ENCODE measurements at places on chromosomes 1 and 21.
A peak's percentile ranks its signal among the peaks of the same experiment; 100 is the strongest.

DNA sequence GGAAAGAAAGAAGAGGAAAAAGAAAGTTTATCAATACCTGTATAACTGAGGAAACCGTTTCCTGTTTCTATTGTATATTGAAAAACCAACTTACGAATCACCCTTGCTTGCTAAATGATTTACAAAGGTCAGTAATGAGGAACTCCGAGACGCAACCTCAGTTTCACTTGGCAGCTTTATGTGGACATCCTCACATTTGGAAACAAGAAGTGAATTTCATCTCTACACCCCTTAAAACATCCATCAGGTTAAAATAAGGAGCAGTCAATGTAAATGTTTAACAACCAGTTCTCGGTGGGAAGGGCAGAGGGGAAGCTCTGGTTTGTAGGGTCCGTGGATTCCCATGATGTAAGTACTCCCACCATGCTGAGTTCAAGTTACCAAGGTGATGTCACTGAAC, 481.7 kb upstream of the RUNX1 start:
- DNase-seq = no peak

DNA sequence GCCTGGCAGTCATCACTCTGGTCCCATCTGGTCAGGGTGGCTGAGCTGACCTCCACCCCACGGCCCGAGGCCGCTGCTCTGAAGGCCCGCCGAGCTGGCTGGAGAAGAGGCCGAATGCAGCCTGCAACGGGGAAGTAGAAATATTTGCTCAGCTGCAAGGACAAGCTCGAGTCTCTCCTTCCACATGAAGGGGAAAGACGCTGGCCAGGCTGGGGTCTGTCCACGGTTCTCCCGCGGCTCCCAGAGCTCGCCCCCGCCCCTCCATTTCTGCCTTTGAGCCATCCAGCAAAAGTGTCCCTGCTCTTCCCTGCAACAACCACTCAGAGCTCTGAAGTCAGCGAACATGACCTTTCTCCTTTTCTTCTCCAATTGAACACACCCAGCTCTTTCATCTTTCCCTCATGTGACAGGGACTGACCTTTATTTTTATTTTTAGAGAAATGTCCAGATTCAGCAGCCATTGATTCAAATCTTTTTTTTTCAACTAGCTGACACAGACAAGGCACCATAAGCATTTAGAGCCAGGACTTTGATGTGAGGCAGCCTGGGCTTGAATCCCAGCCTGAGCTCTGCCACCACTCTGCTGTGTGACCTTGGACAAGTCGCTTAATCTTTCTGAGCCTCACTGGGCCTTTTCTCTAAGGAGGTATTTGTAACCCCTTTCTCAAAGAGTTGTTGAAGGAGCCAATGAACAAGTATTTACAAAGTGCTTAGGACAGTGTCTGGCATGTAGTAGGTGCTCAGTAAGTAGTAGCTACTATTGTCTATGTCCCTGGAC, 149.3 kb upstream of the WNT4 start:
- no peak for DNase-seq

- no peak for DNase-seq
Measured at GRCh38 chr1:154178013-154178412, 13.9 kb downstream of the TPM3 start.

DNA sequence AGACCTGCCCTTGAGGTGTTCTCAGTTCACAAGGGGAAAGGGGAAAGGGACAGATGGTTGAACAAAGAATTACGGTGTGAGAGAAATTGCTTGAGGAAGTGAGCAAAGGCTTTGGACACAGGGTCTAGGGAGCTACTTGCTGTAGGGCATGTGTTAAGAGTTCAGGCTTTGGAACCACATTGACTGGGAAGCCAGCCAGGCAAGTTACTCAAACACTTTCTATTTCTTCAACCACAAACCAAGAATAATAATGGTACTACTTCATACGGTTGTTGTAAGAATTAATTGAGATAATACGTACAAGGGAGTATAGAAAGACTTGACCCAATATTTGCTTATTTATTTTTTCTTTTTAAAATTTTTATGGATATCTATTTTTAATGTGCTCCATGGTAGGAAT, 26.6 kb downstream of the AK4 start:
- DNase-seq = peak; percentile 52

DNA sequence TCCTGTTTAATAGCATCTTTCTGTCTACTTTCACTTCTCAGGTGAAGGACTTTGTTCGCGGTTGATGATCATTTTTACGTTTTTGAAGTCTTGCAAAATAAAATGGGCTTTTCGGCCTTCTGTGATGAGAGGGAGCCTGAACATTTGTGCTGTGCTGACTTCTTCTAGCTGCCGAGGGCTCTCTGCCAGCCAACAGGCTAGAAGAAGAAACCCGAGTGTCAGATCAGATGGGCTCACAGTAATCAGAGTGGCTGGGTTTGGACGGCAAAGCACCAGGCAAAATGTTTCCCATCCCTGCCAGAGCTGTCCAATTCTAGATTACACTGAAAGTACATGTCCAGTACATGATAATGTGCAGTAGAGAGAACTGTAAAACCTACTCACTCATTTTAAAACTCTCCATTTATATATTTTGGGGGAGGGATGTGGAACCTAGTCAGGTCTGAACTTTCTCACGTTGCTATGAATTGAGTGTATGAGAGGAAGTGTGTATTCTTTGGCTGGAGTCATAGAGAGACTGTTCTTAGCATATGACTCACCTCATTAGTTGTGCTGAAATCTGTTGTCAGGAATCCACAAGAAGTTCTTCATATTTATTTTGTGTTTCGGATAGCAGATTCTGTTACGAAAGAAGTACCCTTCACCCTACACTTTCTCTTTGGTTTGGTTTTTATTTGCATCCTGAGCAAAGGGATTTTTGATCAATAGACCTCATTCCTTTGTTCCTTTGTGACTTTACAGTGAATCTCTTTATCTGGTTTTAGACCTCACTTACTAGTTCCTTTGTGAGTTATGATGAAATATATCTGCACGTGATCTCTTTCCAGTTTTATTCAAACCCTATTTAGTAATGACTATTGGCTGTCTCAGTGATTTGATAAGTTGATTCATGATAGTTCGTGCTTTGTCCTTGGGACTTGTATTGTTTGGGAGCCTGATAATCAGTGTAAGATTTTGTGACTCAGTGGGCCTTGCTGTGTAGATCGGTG, 4.8 kb downstream of the ATP1A1 start:
- DNase-seq = peak; percentile 42

DNA sequence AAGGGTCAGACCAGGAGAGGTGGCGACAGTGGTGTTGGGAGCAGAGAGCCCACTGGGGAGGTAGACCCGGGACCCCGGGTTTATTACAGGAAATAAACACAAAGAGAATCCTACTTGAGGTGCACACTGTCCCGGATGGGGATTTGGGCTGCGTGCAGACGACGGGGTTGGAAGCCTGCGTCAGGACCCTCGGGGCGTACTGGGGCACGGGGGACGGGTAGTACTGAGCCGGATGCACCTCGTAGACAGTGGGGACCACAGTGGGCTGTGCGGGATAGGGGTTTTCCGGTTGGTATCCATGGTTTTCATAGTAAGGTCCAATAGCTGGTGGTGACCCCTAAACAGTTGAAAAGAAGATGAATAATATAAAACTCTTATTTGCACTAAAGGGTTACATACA, 13.7 kb downstream of the TMPRSS2 start:
- DNase-seq = no peak

DNA sequence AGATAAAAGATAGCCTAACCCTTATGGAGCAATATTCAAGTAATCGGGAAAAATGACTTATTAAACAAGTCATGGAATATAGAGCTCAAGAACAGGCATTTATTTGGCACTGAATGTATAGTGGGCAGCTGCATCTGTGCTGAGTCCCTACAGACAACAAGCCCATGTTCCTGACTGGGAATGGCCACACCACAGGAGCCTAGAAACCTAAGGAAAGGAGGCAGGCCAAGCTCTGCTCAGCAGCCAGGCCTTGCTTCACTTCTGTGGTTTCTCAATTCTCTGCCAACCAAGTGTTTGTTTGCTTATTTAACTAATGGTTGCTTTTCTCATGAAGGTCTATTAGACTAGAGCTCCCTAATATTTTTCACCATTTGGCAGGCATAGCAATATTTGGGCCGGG, 21.5 kb downstream of the AK2 start:
- DNase-seq = no peak

DNA sequence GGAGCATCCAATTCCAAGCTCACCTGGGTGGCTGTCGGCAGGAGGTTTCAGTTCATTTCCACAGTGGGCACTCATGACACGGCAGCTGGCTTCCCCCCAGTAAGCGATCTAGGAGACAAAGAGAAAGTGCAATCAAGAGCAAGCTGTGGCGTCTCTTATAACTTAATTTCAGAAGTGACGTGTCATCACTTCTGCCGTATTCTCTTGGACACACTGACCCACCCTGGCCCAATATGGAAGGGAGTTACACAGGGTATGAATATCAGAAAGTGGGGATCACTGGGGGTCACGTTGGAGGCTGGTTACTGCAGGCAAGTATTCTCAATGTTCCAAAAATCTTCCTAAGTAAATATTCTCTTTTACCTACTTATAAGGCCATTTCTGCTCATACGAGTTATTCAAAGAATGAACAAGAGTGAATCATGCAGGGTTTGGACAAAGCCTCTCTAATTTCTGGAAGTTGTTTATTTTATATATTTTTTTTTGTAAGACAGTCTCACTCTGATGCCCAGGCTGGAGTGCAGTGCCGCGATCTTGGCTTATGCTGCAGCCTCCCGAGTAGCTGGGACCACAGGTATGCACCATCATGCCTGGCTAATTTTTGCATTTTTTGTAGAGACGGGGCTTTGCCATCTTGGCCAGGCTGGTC, 46.5 kb upstream of the GREM2 start:
- no peak for DNase-seq

- no peak for DNase-seq
Measured at GRCh38 chr1:210344706-210345105, 16.0 kb downstream of the HHAT start.

- no peak for DNase-seq
Measured at GRCh38 chr21:38242061-38242460, 14.7 kb upstream of the KCNJ15 start.

DNA sequence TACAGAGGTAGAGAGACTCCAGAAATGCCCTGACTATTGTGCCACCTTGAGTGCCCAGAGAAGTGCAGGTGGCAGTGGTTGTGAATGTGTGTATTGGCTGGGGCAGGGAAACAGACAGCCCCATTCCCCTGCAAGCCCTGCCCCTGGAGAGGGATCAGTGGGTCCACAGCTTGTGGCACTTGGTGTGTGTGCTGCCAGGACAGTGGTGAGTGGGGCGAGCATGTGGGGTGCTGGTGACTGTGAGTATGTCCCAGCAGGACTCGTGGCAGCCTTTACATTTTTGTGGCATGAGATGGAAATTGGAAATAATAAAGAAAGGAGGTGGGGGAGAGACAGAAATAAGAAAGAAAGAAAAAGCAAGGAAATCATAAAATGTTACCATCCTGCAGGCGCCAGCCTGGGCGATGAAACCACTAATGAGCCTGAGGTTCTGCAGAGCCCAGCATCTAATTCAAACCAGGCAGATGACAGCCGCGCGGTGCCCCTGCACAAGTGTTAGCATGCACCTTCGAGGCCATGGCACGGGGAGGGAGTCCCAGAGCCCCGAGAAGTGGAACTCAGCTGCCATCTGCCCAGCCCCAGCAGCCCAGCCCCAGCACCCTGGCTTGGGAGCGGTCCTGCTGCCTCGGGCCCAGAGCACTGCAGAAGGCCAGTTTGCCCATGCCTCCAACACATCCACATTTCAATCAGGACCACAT, 49.1 kb upstream of the ZBTB40 start:
- no peak for DNase-seq

GRCh38 chr1:85262985-85263384, 3.5 kb upstream of the C1orf52 start:
- no peak for DNase-seq

DNA sequence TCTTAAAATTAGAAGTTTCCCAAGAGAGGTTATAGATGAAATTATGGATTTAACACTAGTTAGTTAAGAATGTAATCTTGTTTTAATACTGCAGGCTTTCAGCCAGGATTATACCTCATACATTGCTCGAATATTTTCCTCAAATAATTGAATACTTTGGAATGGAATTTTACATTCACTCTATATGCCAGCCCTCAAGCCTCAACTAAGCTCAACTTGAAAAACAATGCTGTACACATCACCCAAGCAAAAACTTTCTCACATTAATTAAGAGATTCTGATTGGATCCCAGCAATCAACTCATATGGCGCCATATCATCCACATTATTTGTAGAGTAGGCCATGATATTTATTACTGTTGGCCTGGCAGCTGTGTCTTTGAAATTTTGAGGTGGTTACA, 710.7 kb upstream of the ADAMTS5 start:
- DNase-seq = no peak

DNA sequence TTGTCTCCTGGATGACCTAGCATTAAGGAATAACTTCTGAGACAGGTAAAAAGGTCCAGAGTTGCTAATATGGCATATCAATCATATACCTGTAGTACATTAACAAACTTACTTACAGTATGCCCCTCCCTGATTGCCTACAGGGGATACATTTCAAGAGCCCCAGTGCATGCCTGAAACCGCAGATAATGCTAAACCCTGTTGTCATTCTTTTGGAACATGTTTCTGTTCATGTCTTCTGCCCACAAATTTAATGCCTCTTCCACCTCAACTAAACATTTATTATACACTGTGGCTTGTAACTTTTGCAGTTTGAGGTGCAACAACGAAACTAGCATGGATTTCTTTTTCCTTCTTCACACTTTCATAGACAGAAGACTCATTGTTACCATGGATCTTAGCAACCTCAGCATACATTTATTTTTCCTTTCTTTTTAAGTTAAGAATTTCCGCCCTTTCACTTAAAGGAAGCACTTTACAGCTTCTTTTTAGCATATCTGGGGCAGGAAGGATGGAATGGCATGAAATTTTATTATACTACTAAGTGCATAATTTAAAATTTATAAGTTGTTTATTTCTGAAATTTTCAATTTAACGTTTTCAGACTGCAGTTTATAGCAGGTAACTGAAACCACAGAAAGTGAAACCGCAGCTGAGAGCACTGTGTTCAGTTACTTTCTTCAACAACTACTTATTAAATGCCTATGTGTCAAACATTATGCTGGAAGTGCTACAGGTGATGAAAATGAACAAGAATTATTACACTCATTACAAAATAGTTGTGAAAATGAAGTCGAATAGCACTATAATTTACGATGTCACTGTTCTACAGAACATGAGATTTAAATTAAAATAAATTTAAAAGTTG, 25.3 kb downstream of the F13B start:
- no peak for DNase-seq

DNA sequence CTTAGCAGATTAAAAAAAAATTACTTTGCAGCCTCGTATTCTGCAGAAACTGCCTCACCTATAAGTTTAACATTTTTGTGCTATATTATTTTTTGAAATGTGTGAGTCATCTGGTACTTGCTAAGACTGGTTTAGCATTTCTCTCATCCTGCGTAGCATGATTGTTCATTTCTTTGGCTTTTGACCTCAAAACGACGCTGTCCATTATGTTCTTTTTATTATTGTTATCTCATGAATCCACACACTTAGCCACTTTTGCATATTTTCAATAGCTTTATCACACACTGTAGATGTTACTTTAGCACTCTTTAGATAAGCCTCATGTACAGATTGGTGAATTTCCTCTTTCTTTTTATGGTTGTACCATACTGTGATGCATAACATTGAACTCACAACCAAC, 1004.9 kb upstream of the NCAM2 start:
- no peak for DNase-seq

All from LoVo (cell line).